Hematopoietic multipotent progenitor cell treated with erythropoietin and hydrocortisone succinate and interleukin-3 and kit ligand, for 17 days (in vitro differentiated cells): ENCODE measurements at places on chromosomes 2 and 18.

DNA sequence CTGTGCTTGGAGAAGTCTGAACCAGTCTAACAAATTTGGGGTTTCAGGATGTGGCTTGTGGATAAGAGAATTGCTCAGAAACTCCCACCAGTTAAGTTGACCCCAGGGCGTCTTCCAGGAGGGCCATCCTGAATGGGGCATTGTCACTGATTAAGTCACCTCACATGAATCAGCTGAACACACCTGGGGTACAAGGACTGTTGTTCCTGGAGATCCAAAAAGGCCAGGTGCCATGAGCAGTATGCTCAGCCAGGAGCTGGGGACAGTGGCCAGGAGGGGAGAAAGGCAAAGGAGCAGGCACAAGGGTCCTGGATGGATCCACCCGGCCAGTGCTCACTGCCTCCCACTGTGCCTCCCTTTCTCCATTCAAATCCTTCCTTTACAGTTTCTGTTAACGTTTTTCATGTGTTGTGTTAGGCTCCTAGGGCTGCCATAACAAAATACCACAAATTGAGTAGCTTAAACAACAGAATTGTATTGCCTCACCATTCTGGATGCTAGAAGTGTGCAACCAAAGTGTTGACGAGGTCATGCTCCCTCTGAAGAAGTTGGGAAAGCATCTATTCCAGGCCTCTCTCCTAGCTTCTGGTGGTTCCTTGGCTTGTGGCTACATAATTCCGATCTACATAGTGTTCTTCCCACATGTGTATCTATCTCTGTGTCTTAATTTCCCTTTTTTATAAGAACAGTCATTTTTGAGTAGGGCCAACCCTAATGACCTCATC, 33.4 kb downstream of the TRABD2A start:
- no peak for DNase-seq

- no peak for DNase-seq
Observed at GRCh38 chr2:240928476-240929363, 22.6 kb downstream of the CROCC2 start.

GRCh38 chr2:107737756-107738155, 88.9 kb upstream of the RGPD4 start:
- no peak for DNase-seq

DNA sequence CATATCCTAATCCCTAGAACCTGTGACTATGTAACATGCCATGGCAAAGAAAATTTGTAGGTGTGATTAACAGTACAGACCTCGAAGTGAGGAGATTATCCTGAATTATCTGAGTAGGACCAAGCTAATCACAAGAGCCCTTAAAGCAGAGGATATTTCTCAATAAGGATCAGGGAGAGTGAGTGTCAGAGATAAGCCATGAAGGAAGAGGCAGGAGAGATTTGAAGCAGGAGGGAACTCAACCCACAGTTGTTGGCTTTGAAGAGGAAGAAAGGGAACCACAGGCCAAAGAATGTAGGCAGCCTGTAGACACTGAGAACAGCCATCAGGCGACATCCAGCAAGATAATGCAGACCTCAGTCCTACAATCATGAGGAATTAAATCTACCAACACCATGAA, 229.3 kb downstream of the NBAS start:
- no peak for DNase-seq

DNA sequence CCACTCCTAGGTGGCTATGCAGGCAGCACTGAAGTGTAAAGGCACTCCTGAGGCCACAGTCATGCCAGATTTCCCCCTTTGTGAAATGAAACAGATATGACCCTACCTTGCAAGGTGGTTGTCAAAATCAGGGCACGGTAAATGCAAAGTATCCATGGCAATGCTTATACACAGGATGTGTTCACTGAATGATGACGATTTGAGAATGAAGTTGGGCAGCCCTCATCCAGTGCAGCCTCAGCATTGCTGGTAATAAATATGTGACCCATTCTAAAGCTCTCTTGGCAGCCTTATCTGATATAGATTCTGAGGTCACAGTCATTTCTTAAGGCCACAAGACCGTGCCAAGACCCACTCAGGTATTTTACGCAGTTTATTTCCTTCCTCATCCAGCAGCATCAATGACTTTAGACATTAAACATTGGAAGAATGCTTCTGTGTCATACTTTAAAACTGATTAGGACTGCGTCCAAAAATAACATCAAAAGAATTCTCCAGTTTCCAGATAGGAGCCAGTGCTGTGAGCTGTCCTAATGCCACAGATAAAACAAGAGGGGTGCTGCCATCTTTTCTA, 125.5 kb upstream of the SERTAD2 start:
- DNase-seq: no peak

DNA sequence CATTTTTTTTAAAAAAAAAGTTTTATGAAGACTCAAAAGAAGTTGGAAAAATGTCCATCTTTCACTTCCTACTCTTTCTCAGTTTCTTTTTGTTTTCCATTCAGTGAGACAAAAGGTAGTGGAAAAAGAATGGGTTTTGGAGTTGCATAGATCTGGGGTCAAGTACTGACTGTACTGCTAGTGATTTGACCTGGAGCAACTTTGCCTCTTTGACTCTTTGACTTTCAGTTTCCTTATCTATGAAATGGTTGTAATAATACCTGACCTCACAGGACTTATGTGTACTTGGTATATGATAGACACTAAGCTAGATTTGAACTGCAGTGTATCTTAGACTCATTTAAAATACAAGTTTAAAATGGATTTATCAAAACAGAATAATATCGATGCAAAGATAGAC, 3.5 kb upstream of the KCNE4 start:
- DNase-seq: no peak

DNA sequence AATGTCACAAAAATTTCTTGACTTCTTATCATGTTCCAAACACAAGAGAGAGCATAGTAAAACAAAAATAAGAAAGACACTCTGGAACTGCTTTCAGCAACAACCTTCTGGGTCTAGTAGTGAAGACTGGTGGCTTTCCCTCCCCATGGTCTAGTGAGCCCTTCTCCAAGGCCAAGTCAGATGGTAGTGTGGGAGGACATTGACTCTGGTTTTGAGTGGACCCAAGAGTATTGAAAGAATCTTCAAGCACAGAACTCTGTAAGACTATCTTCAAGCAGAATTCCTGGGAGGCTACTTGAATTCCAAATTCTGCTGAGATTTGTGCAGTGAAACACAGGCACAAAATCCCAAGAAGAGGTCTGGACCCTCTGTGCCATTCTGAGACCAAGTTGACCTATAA, 21.1 kb downstream of the ANTXR1 start:
- DNase-seq: no peak

GRCh38 chr2:47222826-47223554, 67.9 kb upstream of the STPG4 start:
- DNase-seq: no peak

DNA sequence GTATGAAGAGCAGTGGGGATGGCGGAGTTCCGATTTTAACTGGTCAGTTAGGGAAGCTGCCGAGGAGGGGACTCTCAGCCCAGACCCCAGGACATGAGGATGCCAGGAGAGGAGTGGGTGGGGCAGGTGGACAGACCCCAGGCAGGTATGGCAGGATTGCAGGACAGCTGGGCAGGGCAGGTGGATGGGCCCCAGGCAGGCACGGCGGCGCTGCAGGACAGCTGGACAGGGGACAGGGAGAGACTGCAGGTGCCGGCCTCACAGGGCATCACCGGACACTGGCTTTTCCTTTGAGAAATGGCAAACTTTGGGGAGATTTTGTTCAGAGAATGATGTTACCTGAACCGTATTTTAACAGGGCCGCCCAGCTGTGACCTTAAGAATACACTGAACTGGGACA, 127.7 kb downstream of the SNTG2 start:
- no peak for DNase-seq

- no peak for DNase-seq
Observed at GRCh38 chr2:225282858-225283710, 116.4 kb upstream of the NYAP2 start.

GRCh38 chr2:148132412-148132811, 111.5 kb downstream of the MBD5 start:
- DNase-seq: no peak

DNA sequence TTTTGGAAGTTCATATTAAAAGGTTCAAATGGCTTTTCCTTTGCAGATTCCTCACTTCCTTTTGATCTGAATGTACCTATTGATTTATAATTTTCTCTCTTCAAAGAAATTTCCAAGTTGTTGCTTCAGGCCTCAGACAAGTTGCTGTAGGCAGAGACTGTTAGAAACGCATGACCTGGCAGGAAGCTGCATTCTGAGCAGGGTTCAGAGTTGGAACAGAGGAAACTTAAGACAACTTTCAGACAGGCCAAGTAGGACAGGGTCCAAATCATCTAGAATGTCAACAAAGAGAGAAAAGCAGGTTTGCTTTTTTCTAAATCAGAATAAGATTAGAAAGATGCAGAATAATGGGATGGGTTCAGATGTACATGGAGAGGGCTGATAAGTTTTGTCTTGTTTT, 416.3 kb downstream of the LRP1B start:
- DNase-seq: no peak

- DNase-seq: no peak
Observed at GRCh38 chr2:70570041-70570661, 16.5 kb upstream of the TGFA start.

GRCh38 chr2:190190507-190191162, 128.1 kb upstream of the MSTN start:
- DNase-seq: no peak

GRCh38 chr2:3348767-3349166, 28.9 kb downstream of the EIPR1 start:
- no peak for DNase-seq

- DNase-seq: no peak
Observed at GRCh38 chr2:128452024-128452411, 133.3 kb upstream of the HS6ST1 start.

DNA sequence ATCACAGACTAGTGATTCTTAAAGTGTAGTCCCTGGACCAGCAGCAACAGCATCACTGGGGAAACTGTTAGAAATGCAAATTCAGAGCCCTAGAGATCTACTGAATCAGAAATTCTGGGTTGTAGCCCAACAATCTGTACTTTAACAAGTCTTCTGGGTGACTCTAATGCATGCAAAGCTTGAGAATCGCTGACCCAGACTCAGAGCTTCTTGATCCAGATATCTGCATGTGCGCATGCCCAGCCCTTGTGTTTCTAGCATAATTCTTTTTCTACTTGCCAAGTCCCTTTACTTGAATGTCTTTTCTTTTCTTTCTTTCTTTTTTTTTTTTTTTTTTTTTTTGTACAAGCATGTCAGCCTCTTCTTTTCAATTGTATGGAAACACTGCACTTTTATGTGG, 60.4 kb downstream of the FIGN start:
- no peak for DNase-seq

DNA sequence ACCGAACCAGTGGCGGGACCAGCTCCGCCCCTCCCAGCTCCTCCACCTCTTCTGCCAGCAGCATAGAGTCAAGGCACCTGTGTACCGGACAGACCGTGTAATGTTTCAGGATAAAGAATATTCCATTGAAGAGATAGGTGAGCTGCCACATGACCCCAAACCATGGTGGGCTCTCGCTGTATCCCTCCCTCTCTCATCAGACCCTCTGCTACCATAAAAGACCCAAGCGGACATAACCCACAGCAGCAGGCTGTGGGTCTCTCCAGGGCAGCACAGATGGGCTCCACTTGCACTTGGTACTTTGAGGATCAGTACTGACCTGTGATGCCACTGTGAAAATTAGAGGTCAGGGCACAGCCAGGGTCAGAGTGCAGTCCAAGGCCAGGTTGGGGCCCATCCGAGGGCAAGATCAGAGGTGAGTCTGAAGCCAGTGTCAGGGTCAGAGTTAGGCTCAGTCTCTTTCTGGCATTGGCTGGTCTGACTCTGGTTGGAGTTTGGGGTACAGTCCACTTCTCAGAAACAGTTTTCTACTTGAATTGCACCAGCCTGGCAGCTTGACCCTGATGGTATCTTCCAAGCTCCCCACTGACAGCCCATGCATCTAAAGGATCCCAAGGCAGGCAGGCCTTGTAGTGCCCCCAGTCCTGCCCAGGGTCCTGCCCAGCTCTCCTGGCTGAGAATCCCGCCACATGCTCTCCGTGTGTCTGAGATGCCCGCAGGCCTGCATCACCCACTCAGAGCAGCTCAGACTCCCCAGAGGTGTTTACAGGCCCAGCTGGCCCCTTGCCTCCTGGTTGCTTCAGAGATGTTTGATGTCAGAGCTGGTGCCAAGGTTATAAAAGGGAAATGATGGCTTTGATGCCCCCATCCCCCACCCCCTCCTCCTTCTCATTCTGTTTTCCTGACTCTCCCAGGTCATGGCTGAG, 212.1 kb downstream of the DYSF start:
- no peak for DNase-seq

DNA sequence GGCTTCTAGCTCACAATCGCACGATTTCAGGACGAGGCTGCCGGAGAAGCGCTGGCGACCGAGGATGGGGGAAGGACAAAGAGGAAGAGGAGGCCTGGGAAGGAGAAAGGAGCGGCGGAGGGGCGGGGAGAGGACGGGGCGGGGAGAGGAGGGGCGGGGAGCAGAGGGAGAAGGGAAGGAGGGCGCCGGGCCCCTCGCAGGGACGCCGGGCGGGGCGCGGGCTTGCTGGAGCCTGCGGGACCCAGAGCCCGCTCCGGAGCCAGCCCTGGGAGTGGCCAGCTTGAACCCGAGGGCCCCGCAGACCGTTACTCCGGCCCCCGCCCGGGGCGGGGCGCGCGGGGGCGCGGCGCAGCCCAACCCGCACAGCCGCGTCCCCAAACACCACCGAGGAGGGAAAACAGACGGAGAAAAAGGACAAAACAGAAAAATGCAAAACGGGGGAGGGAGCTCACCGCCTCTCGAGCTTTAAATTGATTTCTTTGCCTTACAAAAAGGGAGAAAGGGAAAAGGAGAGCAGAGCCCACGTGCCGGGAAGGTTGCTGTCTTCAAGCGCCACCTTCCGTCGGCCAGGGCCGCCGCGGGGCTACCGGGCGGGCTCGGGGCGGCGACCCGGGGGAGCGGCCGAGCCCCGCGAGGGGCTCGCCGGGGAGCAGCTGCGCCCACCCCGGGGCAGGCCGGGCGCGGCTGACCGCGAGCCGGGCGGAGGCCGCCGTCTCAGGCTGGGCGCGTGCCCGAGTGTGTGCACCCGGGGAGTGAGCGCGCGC, 781 bp upstream of the SOX11 start:
- DNase-seq: no peak

GRCh38 chr2:74690571-74690970, 36.5 kb downstream of the SEMA4F start:
- peak; percentile 11 for DNase-seq

- DNase-seq: no peak
Observed at GRCh38 chr2:203997980-203998809, 61.6 kb downstream of the ICOS start.

DNA sequence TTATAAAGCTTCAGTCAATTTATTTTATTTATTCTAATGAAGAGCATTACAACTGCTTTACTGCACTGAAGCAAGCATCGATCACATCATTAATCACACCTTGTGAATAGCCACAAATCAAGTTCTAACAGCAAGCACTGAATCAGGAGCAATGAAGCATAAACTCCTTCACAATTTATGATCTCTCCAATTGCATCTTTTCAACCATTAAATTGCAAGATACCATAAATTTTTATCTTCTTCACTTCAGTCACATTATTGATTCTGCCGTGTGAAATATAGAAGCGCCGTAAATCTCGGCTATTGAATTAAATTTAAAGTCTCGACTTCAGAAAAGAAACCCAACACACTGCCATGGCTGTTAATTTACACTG, 298.7 kb downstream of the CDCA7 start:
- DNase-seq: no peak
